ENCODE measurements at places on chromosomes 5 and 9. TPM values are rescaled to one million over a fixed set of nuclear protein-coding genes. Genes with fewer than 3 reads are reported as not detected.

The IL9 gene
- total RNA-seq = not detected

The PCDHA1 gene
- not detected for total RNA-seq

The QRFP gene
- not detected for total RNA-seq

The TRIM23 gene
- 25.7 TPM for total RNA-seq

The PTPRD gene
- 7.1 TPM for total RNA-seq

The RXRA gene
- total RNA-seq = 49.0 TPM

The ADGRD2 gene
- total RNA-seq = not detected

The HK3 gene
- total RNA-seq = 9.5 TPM

The LVRN gene
- 3.9 TPM for total RNA-seq

The REEP2 gene
- total RNA-seq = 13.8 TPM

DNA sequence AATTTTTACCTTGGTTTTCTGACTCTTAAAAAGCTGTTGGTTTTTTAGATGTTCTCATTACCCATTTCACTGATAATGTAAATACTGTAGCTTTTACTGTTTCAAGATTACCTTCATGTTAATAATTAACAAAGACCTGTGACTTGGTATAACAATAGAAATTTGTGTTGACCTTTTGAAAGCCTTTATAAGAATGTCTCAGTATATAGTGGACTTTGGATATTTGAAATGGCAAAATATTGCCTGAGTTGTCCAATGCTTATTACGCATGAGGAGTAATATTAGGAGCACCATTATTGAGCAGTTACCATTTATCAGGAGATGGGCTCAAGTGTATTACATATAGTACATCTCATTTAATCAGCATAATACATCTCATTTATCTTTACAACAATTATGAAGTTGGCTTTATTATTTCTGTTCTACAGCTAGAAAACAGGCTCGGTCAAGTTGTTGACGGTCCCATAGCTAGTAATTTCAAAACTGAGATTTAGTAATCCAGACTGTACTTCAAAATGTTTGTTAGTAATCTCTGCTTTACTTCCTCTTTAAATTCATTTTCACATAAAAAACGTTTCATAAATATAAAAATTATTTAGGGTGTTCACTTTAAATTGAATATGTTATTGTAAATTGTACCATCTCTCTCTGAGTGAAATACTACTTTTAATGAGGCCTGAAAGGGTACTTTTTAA is 50.7 kb upstream of the FKTN start:
- H3K27me3 ChIP-seq = no peaks in the 10 kb centered on the region
- H3K36me3 ChIP-seq = peaks cover 10% of the 10 kb centered on the region
- H3K4me3 ChIP-seq = no peak overlapping the region

DNA sequence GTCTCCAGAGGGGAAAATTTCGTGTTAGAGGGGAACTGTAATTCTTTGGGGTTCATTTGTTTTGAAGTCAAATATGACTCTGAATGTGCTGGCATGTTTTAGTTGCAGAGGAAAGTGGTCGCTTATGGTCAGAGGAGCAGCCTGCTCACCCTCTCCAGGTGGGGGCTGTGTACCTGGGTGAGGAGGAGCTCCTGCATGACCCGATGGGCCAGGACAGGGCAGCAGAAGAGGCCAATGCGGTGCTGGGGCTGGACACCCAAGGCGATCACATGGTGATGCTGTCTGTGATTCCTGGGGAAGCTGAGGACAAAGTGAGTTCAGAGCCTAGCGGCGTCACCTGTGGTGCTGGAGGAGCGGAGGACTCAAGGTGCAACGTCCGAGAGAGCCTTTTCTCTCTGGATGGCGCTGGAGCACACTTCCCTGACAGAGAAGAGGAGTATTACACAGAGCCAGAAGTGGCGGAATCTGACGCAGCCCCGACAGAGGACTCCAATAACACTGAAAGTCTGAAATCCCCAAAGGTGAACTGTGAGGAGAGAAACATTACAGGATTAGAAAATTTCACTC is 13.5 kb downstream of the TXNDC15 start:
- H3K27ac ChIP-seq = no peak overlapping the region
- DNase-seq = no peak
- no peaks in the 10 kb centered on the region for H3K27me3 ChIP-seq
- no peak overlapping the region for H3K4me3 ChIP-seq

DNA sequence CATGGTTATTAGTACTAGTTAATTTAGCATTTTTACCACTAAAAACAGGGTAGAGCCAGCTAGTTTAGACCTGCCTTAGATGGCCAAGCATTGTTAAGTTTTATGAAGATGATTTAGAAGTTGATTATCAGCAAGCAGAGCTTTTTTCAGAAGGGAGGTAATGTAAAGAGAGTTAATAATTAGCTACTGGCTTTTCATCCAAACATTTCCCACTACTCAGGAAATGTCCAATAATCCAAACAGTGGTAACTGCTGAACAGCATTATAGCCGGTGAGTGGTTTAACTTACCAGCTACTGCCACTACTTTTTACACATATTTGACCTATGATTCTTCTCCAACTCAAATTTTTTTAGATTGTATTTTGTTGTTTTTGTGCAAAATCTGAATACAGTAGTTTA is 1.7 kb downstream of the ITGA1 start:
- H3K4me1 ChIP-seq = peaks cover 52% of the 10 kb centered on the region
- H3K36me3 ChIP-seq = no peaks in the 10 kb centered on the region
- no peaks in the 10 kb centered on the region for H3K27me3 ChIP-seq
- H3K27ac ChIP-seq = peak overlapping the region; percentile 91
- DNase-seq = no peak

- H3K36me3 ChIP-seq = no peaks in the 10 kb centered on the region
- no peak for DNase-seq
- peak overlapping the region; percentile 26 for H3K27ac ChIP-seq
Measured at GRCh38 chr5:127988146-127988760, 95.3 kb upstream of the SLC12A2 start.

DNA sequence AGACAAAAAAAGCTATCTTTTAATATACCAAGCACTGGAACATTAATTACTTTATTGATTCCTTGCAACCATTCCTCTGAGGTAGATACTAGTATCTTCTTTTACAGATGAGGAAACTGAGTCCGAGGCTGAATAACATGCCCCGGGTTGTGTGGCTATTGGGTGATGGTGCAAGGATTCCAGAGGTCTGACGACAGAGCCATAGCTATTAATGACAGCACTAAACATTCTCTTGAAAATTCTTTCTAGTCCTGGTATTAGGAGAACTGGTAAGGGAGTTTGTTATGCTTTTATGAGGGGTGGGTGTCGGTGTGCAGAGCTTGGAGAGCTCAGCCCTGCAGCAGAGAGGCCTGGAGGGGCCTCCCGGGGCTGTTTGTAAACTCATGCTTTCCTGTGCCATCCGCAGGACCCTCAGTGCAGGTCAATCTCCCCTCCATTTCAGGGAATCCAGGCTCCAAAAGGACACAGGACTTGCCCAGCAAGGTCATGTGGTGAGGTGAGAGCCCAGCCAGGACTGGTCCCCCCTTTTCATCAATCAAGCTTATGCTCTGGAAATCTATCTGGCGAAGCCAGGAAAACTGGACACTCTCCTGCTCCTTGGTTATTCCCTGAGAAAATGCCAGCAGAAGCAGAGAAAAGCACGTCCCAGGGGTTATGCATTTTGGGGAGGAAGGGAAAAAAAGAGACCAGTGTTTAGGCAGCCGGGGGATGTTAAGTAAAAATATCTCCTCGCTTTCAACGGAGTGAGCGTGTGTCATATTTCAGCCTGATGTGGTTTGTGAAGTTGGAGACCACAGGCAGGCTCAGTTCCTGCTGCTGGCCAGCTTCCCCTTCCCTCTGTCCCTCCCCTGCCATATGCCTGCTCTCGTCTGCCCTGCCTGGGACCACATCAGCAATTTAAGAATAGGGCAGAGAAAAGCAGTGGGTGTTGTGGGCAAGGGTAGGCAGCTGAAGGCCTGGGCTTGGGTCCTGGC is 3.7 kb downstream of the GSN start:
- peak overlapping the region; percentile 21 for H3K4me3 ChIP-seq
- no peaks in the 10 kb centered on the region for H3K36me3 ChIP-seq
- no peaks in the 10 kb centered on the region for H3K27me3 ChIP-seq
- no peaks in the 10 kb centered on the region for H3K4me1 ChIP-seq
- peak overlapping the region; percentile 99 for H3K27ac ChIP-seq

DNA sequence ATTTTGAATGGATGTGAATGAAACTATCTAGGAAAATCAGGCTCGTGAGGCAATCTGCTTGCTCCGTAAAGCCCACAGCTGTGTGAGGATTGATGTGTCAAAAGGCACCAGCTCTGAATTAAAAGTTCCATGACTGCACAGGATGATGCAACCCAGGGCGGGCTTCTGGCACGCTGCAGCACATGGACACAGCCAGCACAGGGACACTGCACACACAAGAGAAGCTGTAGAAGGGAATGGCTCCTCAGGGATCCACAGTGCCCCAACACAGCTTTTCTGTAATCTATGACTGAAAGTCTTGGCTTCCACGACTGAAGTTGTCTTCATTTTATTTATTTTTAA is 151.0 kb downstream of the GCNT1 start:
- H3K27me3 ChIP-seq = no peaks in the 10 kb centered on the region
- H3K4me1 ChIP-seq = peaks cover 15% of the 10 kb centered on the region
- DNase-seq = peak; percentile 91
- H3K36me3 ChIP-seq = peaks cover 8% of the 10 kb centered on the region

GRCh38 chr5:66967826-66968262 is 228.8 kb downstream of the CD180 start:
- no peaks in the 10 kb centered on the region for H3K36me3 ChIP-seq
- H3K27ac ChIP-seq = no peak overlapping the region
- DNase-seq = no peak
- H3K4me1 ChIP-seq = no peaks in the 10 kb centered on the region

DNA sequence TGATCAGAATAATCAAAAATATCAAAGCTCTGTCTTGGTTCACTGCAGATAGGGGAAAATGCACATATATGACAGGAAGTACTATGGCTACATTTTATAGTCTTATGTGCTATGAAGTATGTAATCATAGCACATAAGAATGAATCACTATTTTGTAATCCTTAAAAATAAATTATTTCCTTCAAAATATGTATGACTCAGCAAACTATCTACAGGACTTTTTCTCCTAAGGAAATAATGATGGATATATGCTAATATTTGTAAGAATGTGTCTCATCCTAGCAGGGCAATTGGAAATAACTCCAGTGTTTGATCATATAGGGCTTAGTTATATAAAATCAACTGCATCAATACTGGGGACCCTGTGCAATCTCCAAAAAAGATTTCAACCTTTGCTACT is 85.1 kb downstream of the SLC24A2 start:
- H3K36me3 ChIP-seq = no peaks in the 10 kb centered on the region
- no peaks in the 10 kb centered on the region for H3K27me3 ChIP-seq
- no peak overlapping the region for H3K4me3 ChIP-seq
- DNase-seq = no peak
- no peaks in the 10 kb centered on the region for H3K4me1 ChIP-seq

GRCh38 chr5:130687085-130687733 is 477.8 kb downstream of the HINT1 start:
- no peak for DNase-seq
- no peaks in the 10 kb centered on the region for H3K36me3 ChIP-seq
- H3K27me3 ChIP-seq = no peaks in the 10 kb centered on the region
- H3K27ac ChIP-seq = no peak overlapping the region
- no peak overlapping the region for H3K4me3 ChIP-seq

DNA sequence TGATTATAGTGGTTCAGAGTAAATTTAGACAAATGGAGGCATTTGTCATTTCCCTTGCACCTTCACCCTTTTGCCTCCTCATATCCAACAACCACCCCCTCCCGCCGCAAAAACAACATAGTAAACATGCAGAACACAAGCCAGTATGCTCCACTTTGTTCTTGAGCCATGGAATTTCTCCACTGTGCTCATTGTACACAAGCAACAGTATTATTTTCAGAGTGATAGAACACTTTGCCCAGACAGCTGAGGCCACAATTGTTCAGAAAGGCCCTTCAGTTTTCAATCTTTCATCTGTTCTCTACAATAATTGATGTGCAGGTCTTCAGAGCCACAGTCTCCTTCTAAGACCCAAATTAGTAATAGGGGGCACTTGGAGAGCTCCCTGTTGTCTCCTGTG is 272.8 kb upstream of the SLC30A5 start:
- no peak overlapping the region for H3K27ac ChIP-seq
- no peaks in the 10 kb centered on the region for H3K36me3 ChIP-seq
- H3K27me3 ChIP-seq = no peaks in the 10 kb centered on the region
- H3K4me3 ChIP-seq = no peak overlapping the region
- H3K4me1 ChIP-seq = no peaks in the 10 kb centered on the region

DNA sequence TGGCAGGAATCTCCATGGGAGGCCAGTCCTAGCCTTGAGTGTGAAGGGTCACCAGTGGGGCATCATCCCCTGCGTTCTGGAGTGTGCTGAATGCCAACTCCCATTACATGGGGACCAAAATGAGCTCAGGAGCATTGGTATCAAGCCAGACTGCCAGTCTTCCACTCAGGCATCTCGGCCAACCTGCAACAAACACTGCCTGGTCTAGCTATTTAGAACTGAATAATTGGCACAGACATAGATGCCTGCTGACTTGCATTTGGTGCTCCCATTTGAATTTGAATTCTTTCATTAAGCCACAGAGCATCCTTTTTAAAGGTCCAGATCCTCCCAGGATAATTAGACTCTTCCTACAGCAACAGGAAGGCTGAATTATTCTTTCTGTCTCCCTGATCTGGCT is 116.6 kb upstream of the ABCA1 start:
- no peak overlapping the region for H3K27ac ChIP-seq
- H3K36me3 ChIP-seq = no peaks in the 10 kb centered on the region
- H3K4me3 ChIP-seq = no peak overlapping the region

GRCh38 chr9:77582525-77582924 is 65.6 kb downstream of the GNA14 start:
- H3K27me3 ChIP-seq = no peaks in the 10 kb centered on the region
- no peaks in the 10 kb centered on the region for H3K36me3 ChIP-seq
- no peak overlapping the region for H3K4me3 ChIP-seq
- H3K4me1 ChIP-seq = peaks cover 16% of the 10 kb centered on the region
- DNase-seq = no peak

GRCh38 chr5:135481387-135481786 is 29.2 kb upstream of the TIFAB start:
- H3K36me3 ChIP-seq = no peaks in the 10 kb centered on the region
- no peaks in the 10 kb centered on the region for H3K4me1 ChIP-seq
- no peak overlapping the region for H3K27ac ChIP-seq
- DNase-seq = no peak
- no peak overlapping the region for H3K4me3 ChIP-seq

GRCh38 chr9:84860249-84861115 is 191.0 kb downstream of the NTRK2 start:
- no peaks in the 10 kb centered on the region for H3K27me3 ChIP-seq
- no peak overlapping the region for H3K4me3 ChIP-seq
- DNase-seq = no peak
- no peak overlapping the region for H3K27ac ChIP-seq

All from sigmoid colon (tissue), 7 donors.